ENCODE measurements at places on chromosomes 3 and 15.

GRCh38 chr15:51377038-51377786, 35.8 kb downstream of the GLDN start:
- DNase-seq = no peak

GRCh38 chr3:12395349-12396012, 88.8 kb upstream of the TSEN2 start:
- no peak for DNase-seq

GRCh38 chr15:87619161-87619960, 637.2 kb downstream of the NTRK3 start:
- no peak for DNase-seq

DNA sequence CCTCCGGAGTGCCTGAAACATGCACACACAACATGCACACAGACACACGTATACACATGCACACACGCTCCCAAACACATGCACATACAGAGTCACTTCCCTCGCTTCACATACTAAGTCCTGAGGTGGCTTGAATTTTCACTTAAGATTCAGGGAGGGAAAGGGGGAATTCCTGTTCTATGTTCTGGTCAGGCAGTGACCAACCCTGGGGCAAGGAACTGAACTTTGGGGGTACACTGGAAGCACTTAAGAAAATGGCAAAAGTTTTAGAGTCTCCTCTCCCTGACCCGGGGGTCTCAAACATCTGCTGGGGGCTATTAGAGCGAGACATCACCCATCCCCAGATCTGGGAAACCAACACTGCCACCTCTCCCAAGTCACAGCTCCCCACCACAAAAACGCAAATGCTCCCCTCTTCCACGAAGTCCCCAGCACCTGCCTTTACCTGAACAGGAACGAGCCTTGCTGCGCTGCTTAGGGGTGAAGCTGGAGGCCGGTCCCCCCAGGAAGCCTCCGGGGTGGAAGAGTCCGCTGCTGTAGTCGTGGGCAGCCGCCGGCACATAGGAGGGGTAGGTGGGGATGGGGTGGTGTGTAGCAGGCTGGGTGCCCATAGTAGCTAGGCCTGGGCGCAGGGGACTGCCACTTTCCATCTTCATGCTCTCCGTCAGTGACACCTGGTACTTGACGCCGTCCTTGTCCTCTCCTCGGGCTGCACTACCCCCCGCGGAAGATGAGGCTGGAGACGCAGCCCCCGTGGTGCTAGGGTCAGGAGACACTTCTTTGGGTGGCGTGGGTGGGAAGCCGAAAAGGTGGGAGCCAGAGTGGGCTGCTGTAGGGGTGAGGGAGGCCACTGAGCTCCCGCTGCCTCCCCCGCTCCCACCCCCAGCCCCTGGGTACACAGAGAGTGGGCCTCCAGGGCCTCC, 7.5 kb downstream of the GATA2 start:
- no peak for DNase-seq

DNA sequence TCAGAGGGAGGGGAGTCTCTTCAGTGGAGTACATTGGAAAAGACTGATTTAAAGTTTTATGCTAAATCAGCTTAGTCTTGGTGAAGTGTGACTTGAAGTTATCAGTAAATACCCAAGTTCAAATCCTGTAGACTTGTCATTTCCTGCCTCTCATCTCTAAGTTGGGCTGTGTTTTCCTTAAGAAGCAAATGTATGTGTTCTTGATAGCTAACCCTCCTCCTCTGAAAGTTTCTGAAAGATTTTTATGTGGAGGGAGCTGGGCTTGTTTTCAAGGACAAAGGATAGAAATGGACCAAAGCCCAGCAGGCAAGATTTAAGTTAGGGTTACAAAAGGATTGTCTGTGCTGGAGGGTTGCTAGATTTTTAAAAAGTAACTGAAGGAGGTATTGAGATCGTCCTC, 4.2 kb downstream of the MAPKBP1 start:
- DNase-seq = no peak

- DNase-seq = no peak
Measured at GRCh38 chr15:82186719-82187406, 75.7 kb downstream of the EFL1 start.

- DNase-seq = no peak
Measured at GRCh38 chr15:62421289-62421688, 256.2 kb upstream of the C2CD4B start.

DNA sequence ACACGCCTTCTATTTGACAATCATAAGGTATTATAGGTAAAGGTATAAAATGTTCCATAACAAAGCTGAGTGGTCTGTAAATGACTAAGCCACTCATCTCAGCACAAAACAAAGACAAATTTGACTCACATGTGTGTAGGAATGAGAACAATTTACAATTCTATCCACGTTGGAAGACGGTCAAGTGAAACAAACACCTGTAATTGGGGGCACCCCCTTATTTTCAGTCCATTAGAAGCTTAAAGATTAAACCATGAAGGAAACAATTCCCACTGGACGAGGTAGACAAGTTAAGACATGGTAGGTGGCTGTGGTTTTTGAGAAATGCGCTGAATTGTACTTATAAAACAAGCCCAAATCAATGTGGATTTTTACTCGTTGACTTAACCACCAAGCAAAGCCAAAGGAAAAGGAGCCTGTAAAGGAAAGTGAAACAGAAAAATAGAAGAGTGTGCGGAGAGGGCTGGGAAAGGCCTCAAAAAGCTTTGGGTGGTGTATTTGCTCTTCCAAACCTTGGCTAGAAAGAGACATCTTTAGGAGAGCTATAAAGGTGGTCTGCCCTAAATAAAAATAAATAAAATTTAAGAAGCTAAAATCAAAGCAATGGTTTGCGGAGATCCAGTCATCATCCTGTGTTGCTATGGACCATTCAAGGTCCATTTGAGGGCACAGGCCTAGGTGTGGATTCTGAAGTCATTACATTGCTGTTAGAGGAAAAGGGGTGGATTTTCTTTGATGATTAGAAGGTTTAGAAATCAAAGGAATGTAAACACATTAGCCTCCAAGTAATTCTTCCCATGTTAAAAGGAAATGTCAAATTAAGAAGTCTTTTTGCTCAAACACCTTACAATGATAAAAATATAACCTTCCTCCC, 135.0 kb downstream of the TFG start:
- DNase-seq = no peak

- no peak for DNase-seq
Measured at GRCh38 chr3:31804251-31805051, 176.6 kb downstream of the OSBPL10 start.

- no peak for DNase-seq
Measured at GRCh38 chr3:34669490-34669889, 871.1 kb downstream of the PDCD6IP start.

DNA sequence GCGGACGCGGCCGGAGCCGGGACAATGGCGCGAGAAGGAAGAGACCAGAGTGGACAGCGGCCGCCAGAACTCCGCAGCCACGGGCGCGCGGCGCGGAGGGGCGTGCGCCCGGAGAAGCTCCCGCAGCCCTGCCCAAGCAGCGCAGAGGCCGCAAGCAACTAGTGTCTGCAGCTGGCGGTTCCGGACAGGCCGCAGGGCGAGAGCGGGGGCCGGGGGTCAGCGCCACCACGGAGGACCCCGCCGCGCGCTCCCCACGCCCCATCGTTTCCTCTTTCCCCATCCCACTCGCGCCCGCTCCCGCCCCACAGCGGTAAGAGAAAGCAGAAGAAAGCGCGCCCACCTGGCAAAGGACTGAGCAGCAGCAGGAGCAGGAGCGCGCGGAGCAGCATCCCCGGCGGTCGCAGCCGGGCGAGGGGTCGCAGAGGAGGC, 440 bp downstream of the PRTG start:
- DNase-seq = no peak

DNA sequence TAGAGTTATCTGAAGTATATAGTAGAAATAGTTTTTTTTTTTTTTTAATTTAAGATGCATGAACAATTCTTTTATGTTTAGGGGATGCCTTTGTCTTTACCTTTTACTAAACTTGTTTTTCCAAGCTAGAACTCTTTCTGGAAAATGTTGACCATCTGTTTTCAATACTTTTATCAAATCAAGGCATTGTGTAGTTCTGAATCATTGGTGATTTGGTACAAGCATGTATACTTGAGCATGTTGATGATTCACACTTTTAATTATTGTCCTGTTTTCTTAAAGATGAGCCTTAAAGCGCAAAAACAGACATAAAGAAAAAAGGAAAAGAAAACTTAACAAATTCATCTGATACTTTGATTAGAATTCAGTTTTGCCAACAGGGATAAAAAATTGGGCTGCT, 28.3 kb downstream of the PDCD6IP start:
- DNase-seq = no peak

DNA sequence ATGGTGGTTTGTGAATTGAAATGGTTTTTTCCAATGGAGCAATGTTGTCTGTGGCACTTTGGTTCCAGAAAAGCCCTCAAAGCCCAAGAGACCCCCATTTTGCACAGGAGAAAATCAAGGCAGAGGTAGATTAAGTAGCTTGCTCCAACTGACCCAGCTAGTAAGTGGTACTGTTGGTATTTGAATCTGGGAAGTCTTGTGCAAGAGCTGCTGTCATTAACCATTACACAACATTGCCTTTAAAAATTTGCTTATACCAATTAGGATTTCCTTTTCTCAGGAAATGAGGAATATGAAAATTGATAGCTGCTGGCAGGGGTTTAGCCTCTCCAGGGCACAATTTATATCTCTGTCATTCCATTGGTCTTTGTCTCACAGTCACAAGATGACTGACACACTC, 102.4 kb upstream of the UBE3A start:
- DNase-seq = no peak

- DNase-seq = no peak
Measured at GRCh38 chr3:132785292-132785691, 63.1 kb upstream of the NPHP3 start.

GRCh38 chr3:9501226-9501625, 52.4 kb downstream of the LHFPL4 start:
- DNase-seq = no peak

DNA sequence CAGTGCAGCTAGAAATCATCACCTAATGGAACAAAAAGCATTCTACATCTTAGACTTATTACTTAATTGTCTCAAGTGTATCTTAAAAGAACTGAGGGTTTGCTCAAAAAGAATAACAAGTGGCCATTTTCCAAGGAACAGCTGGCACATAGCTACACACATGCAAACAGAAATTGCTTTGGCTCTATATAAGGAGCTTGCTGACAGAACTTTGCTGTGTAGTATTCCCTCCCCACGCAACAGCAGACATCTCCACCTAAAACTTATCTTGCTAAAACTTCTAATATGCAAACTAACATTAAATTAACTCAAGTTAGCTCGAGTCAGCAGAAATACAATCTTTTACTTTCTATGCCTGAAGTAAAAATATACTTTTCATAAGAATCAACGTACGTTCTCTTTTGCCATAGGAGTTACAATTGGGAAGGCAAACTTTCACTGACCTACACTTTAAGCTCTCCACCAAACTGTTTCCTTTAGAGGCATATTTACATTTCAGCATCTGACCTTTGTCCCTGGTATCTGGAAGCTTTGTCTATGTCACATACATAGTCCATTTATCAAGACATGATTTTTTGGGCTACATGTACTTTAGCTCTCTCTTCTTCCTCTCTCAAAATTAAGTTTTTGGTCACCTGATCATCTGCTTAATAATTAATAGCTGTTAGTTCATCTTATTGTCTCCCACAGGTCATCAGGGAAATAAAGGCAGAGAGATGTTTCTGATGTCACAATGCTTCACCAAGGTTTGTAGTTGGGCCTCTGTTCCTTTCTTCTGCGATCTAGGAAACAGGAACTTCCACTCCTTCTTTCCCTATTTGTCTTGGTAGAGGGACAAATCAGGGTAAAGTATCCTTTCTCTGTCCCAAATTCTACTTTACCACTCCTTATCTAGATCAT, 163.4 kb upstream of the AGTR1 start:
- no peak for DNase-seq

GRCh38 chr3:77234004-77234403, 194.1 kb downstream of the ROBO2 start:
- DNase-seq = no peak

- DNase-seq = no peak
Measured at GRCh38 chr3:43649365-43649968, 27.7 kb upstream of the ANO10 start.

DNA sequence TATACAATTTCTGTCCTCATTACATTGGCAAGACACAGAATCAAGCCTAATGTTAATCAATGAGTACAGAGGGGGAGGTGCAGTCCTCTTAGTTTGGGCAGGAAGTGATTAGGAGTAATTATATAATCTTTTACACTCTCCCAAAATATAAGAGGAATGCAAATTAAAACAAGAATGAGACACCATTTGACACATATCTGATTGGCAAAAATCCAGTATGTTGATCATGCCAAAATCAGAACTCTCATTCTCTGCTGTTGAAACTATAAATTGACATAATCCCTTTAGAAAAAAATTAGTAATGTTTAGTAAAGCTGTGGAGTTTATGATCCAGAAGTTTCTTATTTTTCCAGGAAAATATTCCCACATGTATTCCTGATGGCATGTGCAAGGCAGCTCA, 373.4 kb downstream of the EPHA6 start:
- no peak for DNase-seq

- DNase-seq = no peak
Measured at GRCh38 chr15:59918994-59919951, 84.8 kb upstream of the FOXB1 start.

- no peak for DNase-seq
Measured at GRCh38 chr3:51275111-51275805, 109.8 kb upstream of the MANF start.

DNA sequence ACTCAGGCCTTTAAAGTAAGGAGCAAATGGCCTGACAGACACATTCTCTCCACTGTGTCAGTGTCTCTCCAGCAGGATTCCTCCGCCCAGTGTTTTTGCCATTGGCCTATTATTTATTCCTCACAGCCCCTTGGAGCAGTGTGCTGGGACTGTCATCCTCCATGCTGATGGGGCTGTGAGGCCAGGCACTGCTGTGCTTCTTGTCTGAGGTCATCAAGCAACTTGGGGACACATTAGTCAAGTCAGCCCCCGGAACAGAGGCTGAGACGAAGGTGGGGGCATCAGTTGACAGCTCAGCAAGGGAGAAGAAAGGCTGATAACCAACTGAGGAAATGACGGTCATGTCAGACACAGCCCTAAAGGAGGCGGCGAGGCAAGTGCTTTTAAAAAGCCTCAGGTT, 67.4 kb downstream of the XXYLT1 start:
- DNase-seq = no peak

DNA sequence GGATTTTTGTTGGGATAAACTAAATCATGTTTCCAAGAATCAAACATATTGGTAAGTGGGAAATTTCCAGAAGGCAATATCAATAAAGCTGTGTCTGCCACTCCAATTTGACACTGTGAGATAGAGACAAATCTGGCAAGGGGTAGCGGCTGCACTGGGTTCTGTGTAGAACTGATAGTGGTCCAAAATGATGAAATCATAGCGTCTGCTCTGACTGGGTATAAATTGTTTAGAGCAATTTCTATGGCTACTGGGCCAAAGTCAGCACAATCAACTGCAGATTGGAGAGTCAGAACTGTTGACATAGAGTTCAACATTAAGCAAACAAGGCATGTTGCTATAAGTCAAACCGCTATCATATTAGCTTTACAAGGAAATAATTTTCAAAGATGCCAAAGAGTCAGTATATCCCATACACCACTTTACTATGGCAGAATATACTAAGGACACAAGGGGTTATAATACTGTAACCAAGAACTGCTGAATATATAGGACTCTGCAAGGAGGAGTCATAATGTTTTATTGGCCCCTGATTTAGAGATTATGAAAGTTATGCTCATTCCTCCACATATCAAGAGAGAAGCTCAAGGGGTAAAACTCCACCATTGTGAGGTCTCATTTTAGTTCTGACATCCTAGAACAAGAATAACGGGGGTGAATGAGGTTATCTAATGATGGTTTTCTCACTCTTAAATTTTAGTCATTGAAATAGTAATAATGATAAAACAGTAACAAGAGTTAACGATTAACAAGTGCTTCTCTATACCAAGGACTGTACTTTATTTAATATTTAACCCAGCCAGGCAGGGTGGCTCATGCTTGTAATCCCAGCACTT, 309.7 kb upstream of the GADL1 start:
- DNase-seq = no peak

All from cerebellar nuclear complex (tissue), 1 donor.